ENCODE measurements at places on chromosomes 7 and 10.

DNA sequence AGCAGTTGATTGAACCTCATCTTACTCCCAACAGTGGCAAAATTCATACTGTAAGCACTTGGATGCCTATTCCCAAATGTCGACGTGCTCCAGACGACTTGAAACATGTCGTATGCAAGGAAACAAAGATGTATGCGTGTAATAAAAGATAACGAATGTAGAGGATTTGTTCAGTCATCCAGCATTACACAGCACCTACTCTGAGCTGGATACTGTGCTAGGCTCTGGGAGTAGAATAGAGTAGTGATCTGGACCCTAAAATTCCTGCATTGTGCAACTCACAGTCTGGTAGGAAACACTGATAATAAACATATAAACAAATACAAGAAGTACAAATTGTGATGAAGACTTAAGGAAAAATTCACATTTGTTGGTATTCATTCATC, 5.6 kb upstream of the TBX20 start:
- DNase-seq, result no peak

DNA sequence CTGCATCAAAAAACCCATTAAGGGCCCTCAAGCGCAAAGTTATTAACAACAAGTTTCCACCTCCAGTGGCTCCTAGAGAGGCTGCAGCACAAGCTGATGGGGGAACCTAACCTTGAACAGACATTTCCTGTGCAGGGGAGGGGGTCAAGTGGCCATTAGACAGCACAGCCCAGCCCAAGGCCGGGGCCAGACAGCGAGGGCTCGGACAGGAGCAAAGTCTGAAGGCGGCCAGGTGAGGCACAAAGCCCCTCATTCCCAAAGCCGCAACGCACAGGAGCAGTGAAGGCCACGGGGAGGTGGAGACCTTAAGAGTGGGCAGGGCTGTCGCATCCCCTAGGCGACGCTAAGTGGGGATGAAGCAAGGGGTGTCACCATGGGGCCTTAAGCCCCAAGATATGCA, 73.2 kb upstream of the ZNF746 start:
- no peak for DNase-seq

DNA sequence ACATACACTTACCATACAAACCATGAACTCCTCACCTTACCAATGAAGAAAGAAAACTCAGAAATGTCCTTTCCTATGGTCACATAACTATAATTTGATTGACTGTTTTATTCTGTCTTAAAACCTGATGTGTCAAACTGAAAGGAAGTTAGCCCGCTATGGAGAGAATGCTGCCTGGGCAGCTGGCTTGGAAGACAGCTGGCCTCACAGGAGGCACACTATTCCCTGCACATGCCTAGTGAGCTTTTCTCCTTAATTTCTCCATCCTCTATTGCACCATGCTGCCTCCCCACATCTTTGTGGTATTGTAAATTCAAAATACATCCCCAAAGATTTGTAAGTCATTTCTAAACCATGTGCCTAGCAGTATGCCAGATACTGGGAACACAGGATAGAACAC, 163.3 kb downstream of the STK31 start:
- DNase-seq, result no peak

DNA sequence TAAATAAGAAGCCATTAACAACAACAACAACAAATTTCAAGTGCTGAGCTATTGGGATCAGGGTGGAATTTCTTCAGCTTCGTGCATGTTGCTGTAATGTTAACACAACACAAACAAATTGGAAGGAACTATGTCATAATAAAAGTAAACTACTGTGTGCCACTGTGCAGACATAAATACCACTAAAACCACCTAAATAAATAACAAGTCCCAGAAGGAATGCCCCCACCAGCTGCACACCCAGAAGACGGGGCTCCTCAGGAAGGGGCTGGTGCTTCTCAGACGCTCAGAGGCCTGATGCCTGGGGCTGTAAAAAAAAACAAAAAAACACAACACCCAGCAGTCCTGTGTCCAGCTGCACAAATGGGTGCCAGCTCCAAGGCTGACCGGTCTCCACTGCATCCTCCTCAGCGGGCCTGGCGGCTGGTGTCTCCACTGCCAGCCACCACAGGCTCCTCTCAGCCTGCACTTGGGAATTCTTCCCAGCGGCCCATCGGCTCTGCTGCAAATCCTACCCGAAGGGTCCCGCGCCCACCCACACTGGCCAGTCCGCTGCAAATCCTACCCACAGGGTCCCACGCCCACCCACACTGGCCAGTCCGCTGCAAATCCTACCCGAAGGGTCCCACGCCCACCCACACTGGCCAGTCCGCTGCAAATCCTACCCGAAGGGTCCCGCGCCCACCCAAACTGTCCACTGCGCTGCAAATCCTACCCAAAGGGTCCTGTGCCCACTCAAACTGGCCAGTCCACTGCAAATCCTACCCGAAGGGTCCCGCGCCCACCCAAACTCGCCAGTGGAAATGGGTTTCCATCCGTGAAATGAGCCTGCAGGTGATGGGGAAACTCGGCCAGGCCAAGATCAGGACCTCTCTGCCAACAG, 35.8 kb upstream of the DNAAF5 start:
- no peak for DNase-seq

GRCh38 chr10:84991301-84991700, 662.9 kb downstream of the CCSER2 start:
- no peak for DNase-seq

DNA sequence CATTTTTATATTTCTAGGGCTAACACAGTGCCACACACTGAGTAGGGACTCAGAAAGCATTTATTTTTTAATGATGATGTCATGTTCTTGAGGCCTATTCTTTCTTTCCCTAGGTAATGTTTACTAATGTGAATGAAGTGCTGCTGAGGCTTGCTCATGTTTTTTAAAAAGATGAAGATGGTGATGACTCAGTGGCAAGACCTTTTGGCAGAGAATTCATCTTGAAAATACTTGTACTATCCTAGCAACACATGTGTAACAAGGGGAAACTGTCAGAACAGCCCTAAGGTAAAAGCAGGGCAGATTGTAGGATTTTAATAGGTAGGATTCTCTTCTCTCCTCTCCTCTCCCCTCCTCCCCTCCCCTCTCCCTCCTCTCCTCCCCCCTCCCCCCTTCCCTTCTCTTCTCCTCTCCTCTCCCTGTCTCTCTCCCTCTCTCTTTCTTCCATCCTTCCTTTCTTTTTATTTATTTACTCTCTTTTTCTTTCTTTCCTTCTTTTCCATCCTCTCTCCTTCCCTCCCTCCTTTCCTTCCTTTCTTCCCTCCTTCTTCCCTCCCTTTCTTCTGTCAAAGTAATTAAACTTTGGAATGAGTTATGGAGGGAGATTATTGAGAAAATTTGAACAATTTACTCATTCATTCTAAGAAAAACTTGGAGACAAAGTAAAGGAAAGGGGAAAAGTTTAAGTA, 75.3 kb downstream of the ZNF92 start:
- no peak for DNase-seq

DNA sequence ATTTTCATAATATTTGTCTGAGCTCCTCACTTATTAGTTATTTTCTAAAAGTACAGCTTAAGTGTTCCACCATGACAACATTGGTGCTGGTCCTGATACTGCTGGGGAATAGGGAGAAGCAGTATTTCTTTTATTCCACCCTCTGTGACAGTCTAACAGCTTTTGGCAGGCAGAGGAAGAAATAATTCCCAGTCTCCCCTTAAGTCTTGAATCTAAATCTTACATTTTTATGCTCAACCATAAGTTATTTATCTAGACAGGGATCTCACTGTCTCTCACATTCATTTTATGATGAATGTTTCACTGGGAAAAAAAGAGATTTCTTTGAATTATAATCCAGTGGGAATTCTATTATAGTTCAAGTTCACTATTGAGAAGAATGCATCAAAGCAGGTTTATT, 71.5 kb downstream of the MAGI2 start:
- no peak for DNase-seq

DNA sequence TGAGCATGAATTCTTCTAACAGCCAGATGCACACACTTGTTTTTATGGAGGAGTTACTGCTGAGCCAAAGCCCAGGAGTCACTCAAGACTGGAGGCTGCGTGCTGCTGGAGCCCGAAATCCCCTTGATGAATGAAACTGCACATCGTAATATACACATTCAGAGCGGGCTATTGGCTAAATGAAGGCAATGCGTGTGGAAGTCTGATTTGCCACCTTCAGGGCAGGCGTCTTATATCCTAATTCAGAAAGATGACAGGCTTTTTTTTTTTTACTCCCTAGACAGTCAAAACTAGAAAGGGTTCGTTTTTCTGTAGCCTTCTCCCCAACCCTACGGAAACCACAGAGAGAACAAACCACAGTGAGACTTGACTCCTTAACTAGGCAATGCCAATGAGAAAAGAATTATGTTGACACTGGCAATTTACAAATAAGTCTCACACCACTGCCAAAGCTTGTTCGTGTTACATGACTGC, 227.2 kb upstream of the KLF14 start:
- no peak for DNase-seq

- no peak for DNase-seq
Measured at GRCh38 chr10:75091146-75091545, 20.3 kb upstream of the SAMD8 start.

GRCh38 chr7:138258197-138258559, 181.9 kb downstream of the AKR1D1 start:
- no peak for DNase-seq

- DNase-seq, result no peak
Measured at GRCh38 chr7:159145490-159145855, 806 bp upstream of the VIPR2 start.

DNA sequence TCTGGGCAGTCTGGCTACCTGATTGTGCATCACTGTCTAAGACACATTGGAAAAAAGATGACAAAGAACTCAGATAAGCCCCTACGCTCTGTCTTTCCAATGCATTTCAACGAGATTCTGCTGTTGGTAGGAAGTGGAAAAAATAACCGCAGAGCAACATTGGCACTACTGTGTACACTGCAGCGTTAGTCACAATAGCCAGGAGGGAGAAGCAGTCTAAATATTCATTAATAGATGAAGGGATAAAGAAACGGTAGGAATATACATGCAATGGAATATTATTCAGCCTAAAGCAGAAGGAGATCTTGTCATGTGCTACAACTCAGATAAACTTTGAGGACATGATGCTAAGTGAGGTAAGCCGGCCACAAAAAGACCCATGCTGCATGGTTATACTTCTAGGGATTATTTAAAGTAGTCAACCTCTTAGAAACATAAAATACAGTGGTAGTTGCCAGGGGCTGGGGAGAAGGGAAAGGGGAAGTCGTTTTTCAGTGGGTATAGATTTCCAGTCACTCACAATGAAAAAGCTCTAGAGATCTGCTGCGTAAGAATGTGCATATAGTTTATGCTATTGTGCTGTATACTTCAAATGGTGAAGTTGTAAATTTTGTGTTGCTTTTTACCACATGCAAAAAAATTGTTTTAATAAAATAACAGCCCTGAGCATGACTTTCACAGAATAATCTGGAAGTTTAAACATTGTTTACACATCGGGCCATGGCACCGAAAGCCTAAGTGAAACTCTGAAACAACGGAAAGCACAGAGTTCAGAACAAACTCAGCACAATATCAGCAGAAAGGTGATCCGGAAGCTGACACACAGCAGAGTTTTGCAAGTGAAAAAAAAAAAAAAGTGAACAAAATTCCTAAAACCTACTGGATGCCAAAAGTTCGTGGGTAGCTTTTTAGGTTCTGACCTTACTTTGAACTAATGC, 40.1 kb downstream of the ELMO1 start:
- DNase-seq, result no peak

DNA sequence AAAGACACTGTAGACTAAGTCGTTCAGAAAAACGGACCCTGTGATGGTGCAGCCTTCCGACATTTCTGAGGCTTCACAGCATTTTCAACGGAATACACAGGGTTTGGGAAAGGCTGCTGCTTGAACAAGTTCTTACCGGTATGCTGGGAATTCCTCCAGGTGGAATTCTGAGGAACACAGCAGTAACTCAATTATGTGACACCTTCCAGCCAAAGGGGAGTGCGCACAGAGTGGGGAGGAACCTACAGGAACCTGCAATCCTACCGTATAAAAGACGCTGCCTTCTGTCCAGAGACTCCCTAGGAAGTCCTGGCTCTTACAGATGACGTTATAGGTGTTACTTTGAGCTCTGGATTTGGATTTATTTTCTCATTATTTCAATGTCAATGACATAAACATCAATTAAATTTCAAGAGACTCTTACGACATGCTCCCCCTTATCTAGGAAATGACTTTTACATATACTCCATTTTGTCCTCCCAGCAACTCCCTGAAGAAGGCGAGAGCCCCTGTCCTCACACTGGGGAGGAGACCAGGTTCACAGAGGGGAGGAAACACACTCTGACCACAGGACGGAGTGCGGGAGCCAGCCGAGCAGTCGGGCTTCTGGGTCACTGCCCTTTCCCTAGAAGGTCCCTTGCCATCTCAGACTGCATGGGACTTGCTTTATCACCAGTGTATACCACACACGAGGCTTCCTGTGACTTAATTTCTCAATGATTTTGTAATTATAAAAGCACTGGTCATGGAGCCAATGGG, 27.9 kb downstream of the VIPR2 start:
- DNase-seq, result no peak

- no peak for DNase-seq
Measured at GRCh38 chr7:101543242-101543766, 85.8 kb downstream of the MYL10 start.

- no peak for DNase-seq
Measured at GRCh38 chr7:77276120-77276519, 76.5 kb upstream of the FGL2 start.

GRCh38 chr10:78919181-78919966, 149.4 kb upstream of the ZMIZ1 start:
- DNase-seq, result no peak

GRCh38 chr7:93894966-93895640, 4.5 kb upstream of the TFPI2 start:
- DNase-seq, result no peak

DNA sequence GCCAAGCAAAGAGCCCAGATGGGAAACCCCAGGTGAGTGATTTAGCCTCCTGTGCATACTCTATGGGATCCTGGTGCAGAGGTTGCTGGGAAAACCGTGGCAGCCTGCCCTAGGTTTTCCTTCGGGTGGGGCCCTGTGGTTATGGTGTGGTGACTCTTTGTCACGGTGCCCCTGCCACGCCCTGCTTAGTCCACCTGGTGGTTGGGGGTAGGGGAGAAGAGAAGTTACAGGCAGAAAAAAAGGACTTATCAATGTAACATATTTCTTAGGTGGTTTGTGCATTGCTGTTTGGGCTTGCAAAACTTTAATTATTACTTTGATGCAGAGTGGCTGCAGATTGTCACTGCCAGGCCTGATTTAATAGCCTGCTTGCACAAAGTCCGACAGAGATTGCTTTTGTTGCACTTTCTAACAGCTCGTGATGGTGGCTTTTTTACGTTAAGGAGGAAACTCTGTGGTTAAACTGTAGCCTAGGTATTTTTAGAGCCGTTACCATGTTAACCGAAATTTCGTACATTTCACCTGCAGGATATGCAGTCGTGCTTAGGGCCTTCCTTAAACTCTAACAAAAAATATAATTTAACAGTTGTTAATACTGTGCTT, 197.4 kb downstream of the RNLS start:
- no peak for DNase-seq

Measured in NCI-H1417 treated with DMSO at 0.1 percent for 48 hours (cell line).